ENCODE measurements at places on chromosomes 3 and 15.
A peak's percentile ranks its signal among the peaks of the same experiment; 100 is the strongest.

DNA sequence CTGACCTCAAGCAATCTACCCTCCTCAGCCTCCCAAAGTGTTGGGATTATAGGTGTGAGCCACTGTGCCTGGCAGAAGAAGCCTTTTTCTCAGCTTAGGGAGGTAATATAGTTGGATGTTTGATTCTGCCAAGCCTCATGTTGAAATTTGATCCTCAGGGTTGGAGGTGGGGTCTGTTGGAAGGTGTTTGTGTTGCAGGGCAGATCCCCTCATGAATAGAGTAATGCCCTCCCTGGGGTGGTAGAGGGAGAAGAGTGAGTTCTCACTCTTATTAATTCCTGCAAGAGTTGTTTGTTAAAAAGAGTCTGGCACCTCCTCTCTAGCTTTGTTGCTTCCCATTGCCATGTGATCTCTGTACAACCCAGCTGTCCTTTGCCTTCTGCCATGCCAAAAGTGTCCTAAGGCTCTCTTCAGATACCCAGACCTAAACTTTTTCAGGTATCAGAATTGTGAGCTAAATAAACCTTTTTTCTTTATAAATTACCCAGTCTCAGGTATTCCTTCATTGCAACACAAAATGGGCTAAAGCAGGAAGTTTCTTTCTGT, 16.4 kb downstream of the NECTIN3 start:
- no peak for DNase-seq

GRCh38 chr3:48548729-48549705, 7.6 kb downstream of the PFKFB4 start:
- peak; percentile 79 for DNase-seq

DNA sequence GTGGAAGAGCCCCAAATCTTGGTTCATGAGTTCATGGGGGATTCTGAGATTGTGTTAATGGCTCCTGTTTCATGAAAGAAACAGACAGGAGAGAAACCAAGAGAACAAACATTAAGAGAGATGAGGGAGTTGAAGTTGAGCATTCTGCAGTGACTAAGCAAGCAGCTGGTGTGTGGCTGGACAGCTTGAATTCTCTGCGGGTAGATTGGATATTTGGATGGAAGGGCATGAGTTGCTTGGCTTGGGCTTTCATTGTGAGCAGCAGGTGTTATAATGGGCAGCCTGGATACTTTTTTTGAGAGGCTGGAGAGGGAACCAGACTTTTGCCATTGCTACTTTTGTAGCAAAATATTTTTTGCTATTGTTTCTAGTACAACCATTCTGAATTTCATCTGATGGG, 346.8 kb upstream of the SATB1 start:
- DNase-seq: no peak

GRCh38 chr3:111071257-111072030, at the start of gene NECTIN3:
Gene NECTIN3 (plus strand): TSS chr3:111071816. CDS start chr3:111072018, 202 bp downstream.
- peak; percentile 55 for DNase-seq

GRCh38 chr3:194166682-194167479, 30.9 kb downstream of the HES1 start:
- no peak for DNase-seq

DNA sequence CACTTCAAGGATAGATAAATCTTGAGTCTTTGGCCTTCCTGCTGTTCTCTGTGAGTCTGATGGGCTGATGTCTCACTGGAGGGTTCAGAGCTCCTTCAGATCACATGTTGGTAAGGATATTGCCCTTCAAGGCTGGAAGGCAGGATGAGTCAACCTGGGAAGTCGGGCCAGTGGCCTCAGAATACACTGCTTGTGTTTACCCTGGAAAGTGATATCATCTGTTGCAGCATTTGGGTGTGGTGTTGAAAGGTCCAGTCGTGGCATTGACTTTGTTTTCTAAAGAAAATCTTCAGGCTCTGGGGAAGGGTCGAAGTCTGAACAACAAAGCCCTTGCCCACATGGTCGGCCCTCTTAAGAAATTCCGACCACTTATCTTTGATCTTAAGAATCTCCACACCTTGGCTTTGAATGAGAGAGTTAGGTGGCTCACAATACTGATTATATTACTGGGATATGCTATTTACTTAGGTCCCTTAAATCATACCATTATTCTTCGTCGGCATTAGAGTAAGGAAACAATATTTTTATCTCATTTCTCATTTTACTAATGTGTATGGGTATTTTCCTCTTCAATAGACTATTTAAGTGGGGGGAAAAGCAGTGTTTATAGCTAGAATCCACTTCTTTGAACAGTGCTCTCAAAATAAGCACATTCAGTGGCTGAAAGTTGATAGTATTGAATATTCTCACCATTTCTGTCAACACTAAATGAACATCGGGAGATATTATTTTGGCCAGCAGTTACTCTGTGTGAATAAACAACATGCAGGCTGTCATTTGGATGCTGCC, 303.9 kb upstream of the RASGRP1 start:
- no peak for DNase-seq

GRCh38 chr3:171525437-171525836, 65.2 kb upstream of the TNIK start:
- no peak for DNase-seq

DNA sequence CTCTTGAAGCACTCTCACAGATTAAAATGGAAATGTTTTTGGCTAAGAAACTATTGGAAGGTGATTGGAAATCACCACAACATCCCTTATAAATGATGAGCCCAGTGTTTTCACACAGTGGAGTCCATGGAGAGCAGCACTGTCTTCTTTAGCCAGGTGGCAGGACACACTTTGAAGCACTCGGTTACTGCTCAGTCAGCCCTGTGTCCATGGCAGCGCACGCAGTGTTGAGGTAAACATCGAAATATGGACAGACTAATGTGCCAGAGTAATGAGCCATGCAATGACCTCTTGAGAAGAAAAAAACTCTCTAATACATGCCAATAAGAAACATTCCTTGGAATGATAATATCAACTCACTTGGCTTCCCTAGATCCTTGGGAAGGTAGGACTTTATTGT, 66.6 kb downstream of the TGFBR2 start:
- DNase-seq: no peak

GRCh38 chr15:58440922-58441321, 9.1 kb downstream of the LIPC start:
- DNase-seq: no peak

DNA sequence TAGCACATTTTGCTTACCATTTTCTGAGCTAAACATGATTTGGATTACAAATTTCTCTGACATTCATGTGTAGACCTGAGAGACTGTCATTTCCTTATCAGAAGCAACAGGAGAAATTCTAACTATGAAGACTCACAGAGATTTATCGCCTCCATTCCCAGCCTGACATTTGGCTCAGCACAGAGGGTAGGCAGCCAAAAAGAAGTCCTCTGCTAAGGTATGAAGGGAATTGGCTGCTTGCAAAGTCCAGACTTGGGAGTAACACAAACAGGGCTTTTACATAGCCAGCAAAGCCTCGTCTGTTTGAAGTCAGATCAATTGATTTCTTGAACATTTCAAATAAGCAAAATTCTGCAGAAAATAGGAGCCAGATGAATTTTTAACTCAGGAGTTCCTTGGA, 57.0 kb upstream of the CMSS1 start:
- DNase-seq: no peak

- no peak for DNase-seq
These were observed 53.6 kb downstream of the ABHD2 start for GRCh38 chr15:89141885-89142284.

GRCh38 chr15:39777496-39777895, 5.1 kb downstream of the FSIP1 start:
- no peak for DNase-seq

GRCh38 chr3:130733236-130733875, 13.3 kb downstream of the PIK3R4 start:
- DNase-seq: no peak

DNA sequence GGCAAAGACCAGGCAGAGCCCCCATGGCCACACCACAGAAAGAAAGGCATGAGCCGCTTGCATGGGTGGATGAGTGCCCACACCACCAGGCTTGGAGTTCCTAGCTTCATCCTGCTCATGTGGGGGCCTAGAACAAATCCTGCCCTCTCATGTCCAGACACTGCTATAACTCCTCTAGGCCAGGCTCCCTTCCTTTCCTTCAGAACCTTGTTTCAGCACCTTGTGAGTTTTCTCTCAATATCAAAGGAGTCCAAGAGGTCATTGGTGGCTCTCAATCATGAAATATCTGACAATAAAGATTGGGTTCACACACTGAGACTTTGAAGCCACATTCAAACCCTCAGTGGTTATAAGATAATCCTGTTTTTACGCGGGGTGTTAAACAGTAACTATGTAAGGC, 12.7 kb downstream of the SLC6A20 start:
- no peak for DNase-seq

- no peak for DNase-seq
These were observed 30.9 kb downstream of the KIF9 start for GRCh38 chr3:47251689-47252088.

- no peak for DNase-seq
These were observed 1016.0 kb downstream of the MCTP2 start for GRCh38 chr15:95247071-95247984.

- DNase-seq: no peak
These were observed 9.4 kb upstream of the EID1 start for GRCh38 chr15:48868536-48868935.

- no peak for DNase-seq
These were observed 139.0 kb downstream of the MCTP2 start for GRCh38 chr15:94370206-94370935.

GRCh38 chr3:128073807-128074206, 21.6 kb downstream of the SEC61A1 start:
- no peak for DNase-seq

DNA sequence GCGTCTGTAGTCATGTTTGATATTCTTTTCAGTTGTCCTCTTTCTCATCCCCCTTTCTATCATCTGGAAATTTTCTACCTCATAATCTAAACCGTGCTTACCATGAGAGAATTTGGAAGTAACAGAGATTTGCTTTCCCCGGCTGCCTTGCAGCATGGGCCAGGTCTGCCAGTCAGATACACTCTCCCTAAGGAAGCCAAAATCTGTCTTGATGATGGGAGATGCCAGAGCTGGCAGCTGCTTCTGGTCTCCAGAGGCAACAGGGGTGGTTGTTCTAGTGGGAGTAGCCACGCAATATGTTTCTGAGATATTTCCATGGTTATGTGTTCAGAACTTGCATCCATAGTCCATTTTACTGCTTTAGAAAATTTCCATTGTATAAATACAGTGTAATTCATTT, 218.9 kb upstream of the RORA start:
- no peak for DNase-seq

DNA sequence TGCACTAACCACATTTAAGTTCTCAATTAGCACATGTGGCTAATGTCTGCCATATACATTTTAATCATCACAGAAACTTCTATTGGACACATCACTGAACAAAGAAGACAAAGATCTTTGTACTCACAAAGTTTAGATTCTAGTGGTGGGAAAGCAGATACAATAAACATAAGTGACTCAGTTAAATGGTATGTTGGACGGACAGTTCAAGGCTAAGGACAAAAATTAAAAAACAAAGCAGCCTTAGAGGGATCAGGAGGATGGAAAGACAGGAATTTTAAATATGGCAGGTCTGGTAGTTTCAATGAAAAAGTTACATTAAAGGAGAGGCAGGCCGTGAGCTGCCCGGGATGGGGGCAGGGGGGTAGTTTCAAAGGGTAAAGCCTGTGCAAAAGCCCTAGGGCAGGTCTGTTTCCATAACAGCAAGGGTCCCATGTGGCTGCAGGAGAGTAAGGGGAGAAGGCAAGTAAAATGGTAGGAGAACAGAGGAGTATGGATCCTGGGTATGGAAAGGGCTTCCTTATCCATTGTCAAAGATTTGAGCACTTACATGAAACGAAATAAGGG, 220.7 kb downstream of the FHIT start:
- no peak for DNase-seq

GRCh38 chr3:180466401-180467011, 135.5 kb upstream of the TTC14 start:
- no peak for DNase-seq

DNA sequence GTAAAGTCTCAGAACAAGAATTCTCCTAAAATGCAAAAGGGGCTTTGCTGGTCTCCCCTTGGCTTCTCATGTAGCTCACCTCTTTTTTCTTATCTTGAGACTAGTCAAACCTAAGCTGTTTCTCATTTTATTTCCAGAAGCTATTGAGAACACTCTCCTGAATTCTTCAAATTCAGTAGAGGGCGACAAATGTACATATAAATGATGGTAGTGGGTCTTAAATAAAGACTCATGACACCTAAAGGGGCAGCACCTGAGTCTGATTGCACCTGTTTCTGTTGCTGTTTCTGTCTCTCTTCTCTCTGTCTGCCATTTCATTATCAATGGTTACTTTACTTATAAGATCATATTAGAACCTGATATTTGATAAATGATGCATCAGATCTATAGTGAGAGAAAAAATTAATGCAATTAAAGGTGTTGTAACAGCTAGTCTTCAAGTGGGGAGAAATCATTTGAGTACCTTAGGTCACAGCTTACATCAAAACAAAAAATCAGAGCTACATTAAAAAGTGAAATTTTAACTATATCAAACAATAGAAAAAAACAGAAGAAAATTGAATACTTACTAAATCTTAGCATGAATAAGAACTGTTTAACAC, 7.0 kb downstream of the ADIPOQ start:
- DNase-seq: no peak
